Renal pelvis (tissue), 12 donors: ENCODE measurements at places on chromosomes 4 and X. TPM values are rescaled to one million over a fixed set of nuclear protein-coding genes. Genes with fewer than 3 reads are reported as not detected.

DNA sequence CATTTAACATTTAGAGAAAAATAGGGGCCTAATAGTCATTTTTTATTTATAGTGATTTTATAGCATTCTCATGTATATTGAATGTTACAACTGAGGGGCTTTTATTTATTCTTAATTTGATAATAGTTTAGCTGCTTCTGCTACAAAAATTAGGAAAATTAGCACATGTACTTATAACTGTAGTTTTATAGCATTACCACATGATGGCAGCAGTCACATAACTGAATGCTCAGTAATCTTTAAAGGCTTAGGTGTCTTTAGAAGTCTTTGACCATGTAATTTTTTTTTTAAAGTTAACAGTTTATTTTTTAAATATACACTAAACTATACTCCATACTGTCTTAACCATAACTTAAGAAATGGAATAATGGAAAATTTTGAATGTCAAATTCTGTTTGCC, 136.6 kb downstream of the STAG2 start:
- peak; percentile 3 for DNase-seq

DNA sequence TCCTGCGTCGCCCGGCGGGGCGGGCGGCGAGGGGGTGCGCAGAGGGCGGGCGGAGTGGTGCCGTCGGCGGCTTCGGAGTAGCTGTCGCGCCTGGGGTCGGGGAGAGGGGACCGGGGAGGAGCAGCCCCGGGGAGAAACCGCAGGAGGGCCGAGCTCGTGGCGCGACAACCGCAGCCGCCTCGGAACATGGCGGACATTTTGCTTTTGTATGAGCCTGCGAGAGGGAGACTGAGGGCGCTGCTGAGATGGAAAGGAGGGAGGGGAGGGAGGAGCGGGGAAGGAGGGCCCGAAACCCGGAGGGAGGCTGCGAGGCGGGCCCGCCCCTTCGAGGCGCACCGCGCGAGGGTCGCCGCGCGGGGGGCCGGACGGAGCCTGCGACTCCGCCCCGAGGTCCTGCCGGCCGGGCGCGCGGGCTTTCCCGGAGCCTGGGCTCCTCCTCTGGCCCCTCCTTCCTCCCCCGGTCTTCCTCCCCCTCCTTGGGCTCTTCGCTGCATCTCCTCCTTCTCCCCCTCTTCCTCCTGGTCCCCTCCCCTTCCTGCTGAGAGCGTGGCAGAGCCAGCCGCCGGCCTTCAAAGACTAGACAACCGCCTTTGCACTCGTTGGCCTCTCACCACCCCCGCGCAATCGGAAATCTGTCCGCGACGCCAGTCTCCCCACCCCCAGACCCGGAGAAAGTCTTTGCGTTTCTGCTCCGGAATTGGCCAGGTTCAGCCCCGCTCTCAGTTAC, 1.1 kb downstream of the INTS6L start:
- DNase-seq, result peak; percentile 88

- DNase-seq, result no peak
Measured at GRCh38 chr4:58136604-58137003, 1026.4 kb upstream of the IGFBP7 start.

- peak; percentile 17 for DNase-seq
Measured at GRCh38 chrX:8864161-8864560, 63.0 kb upstream of the FAM9A start.

GRCh38 chr4:150828159-150828558, 186.9 kb downstream of the LRBA start:
- no peak for DNase-seq

DNA sequence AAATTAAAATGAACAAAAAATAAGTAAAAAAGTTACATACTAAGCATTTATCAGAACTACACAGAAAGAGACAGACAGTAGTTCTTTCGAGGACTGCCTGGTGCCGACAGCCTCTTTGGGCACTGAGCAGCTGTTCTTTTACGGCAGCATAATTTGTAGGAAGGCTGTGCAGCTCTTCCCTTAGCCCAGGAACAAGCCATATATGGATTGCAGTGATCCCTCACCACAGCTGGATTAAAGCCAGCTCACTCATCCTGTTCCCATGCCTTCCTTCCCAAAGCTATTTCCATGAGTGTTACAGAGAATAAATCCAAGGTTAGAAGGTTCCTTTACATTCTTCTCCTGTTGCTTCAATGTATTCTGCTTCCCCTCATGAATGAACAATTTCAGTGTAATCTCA, 71.7 kb downstream of the DDX60L start:
- peak; percentile 60 for DNase-seq

Gene CD38
- polyA plus RNA-seq, result 1.1 TPM

Gene ALPK1
- 17.0 TPM for polyA plus RNA-seq

DNA sequence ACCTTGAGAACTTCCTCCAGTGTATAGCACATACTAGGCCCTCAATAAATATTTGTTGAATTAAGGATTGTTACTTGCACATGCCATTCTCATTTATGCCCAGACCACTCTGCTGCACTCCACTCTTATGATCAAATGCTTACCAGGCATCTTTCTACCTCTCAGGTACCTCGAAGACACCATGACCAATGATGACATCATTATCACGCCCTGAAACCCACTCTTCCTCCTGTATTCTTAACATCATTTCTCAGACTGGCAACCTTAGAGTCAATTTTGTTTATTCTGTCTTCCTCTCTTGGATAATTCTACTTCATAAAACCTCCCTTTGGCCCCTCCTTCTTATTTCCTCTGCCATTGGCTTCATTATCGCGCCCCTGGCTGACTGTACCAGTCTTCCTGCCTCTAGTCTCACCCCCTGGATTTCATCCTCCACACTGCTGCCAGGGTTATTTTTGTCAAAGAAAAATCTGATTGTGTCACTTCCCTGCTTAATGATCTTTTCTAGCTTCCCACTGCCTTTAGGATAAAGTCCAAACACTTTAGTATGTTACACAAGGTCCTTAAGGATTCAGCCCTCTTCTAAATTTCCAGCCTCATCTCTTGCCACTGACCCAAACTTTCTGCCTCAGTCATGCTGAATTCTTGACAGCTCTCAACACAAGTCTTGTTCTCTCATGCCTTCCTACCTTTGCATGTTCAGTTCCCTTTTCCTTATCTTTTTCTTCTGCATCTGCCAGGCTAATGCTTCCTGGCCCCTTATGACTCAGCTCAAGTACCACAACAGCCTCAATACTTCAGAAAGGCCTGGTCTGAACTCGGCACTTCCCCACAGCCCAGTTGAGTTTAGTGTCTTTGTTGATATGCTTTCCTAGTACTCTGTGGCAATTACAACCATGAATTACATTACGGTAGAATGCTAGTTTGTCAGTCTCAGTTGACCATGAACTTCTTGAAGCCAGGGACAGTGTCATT, 45.8 kb downstream of the HDAC8 start:
- no peak for DNase-seq

Gene KCND1
- polyA plus RNA-seq, result 2.9 TPM

GRCh38 chr4:114417214-114417613, 181.4 kb upstream of the UGT8 start:
- peak; percentile 21 for DNase-seq

Gene UGT2B15
- 0.07 TPM for polyA plus RNA-seq

- DNase-seq, result no peak
Measured at GRCh38 chrX:115709039-115709438, 148.1 kb downstream of the PLS3 start.

DNA sequence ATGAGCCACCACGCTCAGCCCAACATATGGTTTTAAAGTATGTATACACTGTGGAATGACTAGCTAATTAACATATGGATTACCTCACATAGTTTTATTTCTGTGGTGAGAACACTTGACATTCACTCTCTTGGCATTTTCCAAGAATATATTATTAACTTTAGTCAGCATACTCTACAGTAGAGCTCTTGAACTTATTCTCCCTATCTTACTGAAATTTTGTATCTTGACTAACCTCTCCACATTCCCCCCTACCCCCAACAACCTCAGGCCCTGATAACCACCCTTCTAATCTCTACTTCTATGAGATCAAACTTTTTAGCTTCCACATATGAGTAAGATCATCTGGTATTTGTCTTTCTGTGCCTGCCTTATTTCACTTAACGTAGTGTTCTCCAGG, 38.6 kb upstream of the AGA start:
- no peak for DNase-seq

- peak; percentile 54 for DNase-seq
Measured at GRCh38 chrX:275967-276580, 5.1 kb upstream of the PLCXD1 start.

Gene MAP7D2
- 4.4 TPM for polyA plus RNA-seq

DNA sequence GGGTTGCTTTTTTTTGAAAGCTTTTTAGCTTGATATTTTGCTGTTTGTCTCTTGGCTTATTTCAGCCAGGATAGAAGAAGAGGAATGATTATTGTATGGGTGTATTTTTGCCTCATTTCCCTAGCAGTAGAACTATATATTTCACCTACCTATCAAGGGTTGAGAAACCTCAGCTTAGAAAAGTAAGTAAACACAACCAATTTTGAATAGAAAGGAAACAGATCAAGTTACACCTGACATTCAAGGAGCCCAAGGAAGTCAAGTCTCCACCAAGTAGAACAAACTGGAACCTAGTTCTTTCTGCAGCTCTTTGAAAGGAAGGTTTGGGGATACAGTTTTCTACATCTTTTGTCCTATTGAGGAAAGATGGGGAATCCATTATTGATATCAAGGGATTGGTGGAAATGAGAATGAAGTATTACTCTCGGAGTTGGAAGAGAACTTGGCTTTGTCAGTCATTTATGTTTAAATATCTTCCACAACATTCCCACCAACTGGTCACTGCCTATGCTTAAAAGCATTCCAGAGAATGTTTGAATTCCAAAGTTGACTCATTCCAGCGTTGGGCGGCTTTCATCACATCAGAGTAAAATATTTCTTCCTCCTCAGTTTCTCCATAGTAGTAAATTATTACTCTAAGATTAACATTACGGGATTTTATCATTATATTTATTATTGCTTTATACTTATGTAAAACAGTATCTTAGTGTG, 207.8 kb upstream of the CNKSR2 start:
- no peak for DNase-seq

Gene G6PD
- polyA plus RNA-seq, result 45.6 TPM

Gene KLHL5
- 48.2 TPM for polyA plus RNA-seq

DNA sequence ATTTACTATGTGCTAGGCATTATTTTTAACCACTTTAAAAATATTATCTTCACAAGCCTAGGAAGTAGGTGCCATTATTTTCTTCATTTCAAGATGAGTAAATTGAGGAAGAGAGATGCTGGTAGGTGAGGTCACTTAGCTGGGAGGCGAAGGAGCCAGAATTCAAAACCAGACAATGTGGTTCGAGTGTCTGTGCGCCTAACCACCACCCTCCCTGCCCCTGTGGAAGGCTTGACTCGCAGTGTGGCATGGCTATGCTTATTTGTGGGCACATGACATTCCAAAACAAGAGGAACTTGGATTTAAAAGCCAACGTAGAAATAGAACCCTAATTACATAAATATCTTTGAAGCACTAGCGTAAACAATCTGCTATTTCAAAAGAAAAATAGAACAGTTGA, 226.6 kb upstream of the PITX2 start:
- DNase-seq, result no peak

- no peak for DNase-seq
Measured at GRCh38 chrX:138710866-138711341, 613 bp downstream of the FGF13 start.
